Placental epithelial cell (primary cell): ENCODE measurements at places on chromosomes 12 and 14. TPM values are rescaled to one million over a fixed set of nuclear protein-coding genes. Genes with fewer than 3 reads are reported as not detected.

C14orf132 gene
- total RNA-seq, result 0.11 and 0.79 TPM in 2 replicates

ALDH2 gene
- total RNA-seq, result 6.2 and 6.3 TPM in 2 replicates

GALNT6 gene
- total RNA-seq, result 210 and 402 TPM in 2 replicates

GPR162 gene
- total RNA-seq, result 0.11 and 3.1 TPM in 2 replicates
